ENCODE measurements at places on chromosomes 2 and 18.

GRCh38 chr2:23394700-23395099, 9.7 kb downstream of the KLHL29 start:
- DNase-seq = no peak

- peak; percentile 21 for DNase-seq
Observed at GRCh38 chr2:135662088-135662487, 79.6 kb upstream of the UBXN4 start.

DNA sequence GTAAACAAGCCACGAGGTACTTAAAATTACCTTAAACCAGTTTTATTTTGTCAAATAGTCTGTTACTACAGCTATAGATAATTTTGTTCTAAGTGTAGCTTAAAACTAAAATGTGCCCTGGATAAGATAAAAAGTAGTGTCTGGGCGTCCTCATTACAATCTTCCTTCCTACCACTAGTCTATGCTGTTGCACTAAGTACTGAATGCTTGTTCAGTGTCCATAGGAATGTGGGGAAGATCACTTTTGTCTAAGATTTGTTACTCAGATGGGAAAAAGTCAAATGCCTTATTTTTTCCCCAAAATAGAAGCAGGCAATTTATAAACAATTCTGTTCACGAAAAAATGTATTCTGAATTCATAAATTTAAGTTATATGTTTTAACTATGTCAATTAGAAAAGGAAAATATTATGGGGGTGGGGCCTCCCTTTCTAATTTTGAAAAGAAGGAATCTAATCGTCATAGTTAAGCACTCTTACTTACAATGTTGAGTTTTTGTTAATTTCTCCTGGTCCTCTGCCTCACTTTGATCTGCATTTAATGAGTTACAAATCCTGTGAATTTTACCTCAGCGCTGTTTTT, 140.4 kb upstream of the VRK2 start:
- DNase-seq = no peak

GRCh38 chr2:227657199-227657845, 9.3 kb upstream of the SCYGR5 start:
- DNase-seq = no peak

DNA sequence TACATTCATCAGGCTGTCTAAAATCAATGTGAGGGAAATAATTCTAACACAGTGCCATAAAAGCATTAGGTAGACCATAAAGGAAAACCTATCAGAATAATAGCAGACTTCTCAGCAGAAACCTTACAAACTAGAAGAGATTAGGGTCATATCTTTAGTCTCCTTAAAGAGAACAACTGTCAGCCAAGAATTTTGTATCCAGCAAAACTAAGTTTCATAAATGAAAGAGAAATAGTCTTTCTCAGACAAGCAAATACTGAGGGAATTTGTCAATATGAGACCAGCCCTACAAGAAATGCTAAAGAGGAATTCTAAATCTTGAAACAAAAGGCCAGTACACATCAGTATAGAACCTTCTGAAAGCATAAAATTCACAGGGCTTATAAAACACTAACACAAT, 482.0 kb downstream of the SATB2 start:
- DNase-seq = no peak

DNA sequence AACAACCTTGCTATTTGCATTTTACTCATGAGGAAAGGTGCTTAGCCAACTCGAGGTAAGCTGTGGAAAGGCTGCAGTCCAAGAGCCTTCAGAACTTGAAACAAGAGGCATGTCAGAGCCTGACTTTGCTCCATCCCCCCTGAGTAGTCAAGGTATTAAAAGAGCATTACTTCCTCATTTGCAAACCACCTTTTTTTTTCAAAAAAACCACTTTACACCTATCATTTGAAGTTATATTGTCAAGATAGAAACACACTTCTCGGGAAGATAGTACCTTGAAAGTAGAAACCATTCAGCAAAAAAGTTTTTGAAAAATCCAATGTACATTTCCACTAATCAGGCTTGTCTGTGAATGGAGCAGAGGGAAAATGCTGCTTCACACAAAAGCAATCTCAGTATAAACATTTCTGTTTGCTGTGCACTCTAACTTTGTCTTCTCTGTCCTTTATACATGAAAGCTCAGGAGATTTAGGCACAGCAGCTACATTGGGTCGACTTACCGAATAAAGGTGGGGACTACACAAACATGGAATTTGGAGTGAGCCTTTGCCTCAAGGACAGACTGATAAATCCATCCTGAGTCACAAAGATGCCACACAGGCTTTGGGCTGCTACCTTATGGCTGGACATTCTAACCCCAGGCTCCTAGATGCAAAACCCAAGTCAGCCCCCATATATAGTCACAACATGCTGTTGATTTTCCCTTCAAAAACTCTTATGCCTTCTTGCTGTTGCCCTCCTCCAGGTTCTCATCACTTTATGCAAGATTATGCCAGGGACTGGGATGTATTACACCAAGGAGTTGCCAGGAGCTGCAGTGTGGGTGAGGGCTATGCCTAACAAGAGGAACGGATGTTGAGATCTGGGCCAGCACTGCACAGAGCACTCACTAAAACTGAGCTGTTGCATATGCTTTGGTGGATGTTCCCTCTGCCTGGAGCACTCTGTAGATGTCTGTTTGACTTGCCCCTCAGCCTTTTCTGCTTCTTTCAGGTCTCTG, 41.4 kb upstream of the EML4 start:
- DNase-seq = no peak

DNA sequence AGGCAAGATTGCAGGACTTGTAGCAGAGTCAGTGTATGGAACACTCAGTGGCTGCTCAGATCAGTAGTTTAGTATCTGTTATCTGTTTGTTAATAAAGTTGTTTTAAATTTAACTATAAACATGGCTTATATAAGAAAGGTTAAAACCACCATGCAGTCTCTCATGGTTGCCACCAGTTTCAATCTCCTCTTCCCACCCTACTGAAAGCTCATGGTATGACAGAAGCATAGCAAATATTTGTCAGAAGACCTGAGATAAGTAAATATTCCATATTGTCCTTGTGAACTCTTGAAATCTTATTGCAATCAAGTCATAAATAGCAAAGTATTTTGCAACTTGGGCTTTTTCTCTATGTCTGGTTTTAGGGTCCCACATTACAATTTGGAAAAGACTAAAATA, 2.1 kb upstream of the COL5A2 start:
- DNase-seq = no peak

- DNase-seq = no peak
Observed at GRCh38 chr2:143946436-143947391, 573.2 kb downstream of the ZEB2 start.

DNA sequence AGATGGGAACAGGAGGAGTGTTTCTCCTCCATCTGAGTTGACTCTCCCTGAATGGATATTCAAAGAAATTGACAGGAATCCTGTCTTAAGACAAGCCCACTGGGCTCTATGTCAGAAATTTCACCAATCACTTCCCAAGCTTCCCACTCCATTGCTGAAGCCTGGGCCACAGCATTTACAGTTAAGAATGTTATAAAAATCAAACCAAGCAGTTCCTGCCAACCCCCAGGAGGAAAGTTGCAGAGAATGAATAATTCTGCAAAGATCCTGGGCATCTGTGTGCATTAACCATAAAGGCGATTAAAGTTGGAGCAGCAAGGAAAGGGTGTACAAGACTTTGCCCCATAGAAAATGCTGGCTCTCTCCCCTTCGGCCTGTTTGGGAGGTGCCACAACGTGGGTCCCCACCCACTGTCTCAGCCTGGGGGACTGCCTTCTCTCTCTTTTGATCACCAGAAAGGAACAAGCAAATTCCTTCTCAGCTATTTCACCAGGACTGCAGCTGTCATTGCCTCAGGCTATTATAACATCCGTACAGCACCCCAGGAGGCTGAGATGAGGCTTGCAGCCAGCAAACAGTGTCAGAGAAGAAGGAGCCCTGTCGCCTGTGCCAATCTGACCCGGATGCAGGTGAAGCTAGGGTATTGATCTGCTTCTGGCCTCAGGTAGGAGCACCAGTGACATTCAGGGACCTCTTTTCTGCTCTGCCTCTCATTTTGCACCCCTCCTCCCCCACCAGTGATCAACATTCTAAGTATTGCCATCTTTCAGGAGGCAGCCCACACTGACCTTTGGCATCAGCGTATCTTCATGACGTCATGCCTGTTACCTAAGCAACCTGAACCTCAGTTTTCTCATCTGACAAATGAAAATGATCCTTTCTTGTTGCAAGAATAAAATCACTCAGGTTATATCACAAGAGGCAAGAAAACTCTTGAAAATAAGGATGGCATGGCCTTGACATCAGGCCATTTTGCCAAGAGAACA, 219.0 kb downstream of the SH3BP4 start:
- DNase-seq = no peak

GRCh38 chr18:52045946-52046675, 293.9 kb upstream of the DCC start:
- no peak for DNase-seq

DNA sequence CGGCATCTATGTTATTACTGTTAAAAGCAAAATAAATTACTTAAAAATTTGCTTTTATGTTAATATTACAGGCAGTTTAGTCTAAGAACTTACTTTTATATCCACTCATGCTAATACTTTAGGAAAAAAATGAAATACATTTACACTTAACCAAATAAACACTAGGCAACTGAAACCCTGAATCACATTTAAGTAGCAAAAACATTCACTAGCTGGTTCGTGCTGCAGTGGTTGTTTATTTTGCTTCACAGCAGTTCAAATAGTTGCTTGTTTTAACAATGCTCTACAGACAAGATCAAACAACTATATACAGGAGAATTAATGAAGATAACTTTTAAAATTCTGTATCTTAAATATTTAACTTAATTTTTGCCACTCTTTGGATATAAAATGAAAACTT, 60.8 kb downstream of the ABCG8 start:
- no peak for DNase-seq

DNA sequence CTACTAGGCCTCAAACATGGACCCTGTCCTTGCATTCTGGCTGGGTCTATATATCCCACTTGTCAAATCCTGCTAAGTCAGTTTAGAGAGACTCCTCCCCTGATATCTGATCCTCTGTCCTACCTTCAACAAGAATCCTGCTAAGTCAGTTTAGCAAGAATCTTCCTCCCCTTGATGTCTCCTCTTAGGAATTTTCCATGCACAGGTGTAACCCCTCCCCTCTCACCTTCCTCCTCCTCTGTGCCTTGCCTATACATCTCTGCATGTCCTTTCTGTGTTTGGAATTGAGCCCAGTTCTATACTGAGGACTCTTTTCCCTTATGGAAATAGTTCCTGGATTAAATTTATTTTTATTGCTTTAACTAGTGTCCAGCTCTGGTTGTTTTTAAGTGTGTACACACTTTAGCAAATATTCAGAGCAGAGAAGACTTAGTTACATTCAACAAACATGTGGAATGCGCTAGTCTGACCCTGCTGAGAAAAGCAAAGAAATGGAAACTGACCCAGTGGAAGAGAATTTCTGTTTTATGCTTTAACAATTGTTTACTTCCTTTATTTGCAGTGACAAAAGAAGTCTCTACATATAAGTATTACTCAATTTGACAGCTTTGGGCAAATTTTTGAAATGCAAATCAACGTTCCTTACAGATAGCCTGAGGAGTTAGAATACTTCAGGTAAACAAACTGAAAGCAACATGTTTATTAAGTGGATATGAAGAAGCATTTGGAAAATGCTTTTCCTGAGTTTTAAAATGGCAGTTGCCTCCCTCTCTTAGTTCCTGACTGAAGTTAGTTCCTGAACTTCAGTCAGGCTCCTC, 80.6 kb downstream of the RIT2 start:
- no peak for DNase-seq

DNA sequence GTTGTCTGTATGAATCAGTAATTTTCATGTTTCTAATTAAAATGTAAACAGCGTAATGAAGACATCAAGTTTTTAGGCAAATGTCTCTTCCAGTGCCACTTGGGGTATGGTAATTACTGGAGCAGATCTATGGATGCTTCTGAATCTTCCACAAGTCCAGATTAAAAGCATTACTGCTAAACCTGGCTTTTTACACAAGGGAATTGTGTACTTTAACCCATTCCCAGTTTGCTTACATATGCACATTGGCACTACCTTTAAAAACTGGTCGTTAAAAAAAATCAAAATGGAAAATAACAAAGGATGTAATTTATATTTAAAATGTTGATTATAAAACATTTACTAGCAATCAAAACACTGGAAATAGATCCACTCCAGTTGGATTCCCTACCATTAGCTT, 19.7 kb downstream of the FIGN start:
- DNase-seq = no peak

Measured in T-helper 2 cell (primary cell).